ENCODE measurements at places on chromosomes 2 and 18.
A peak's percentile ranks its signal among the peaks of the same experiment; 100 is the strongest.

GRCh38 chr2:131036696-131037397 is 56.4 kb downstream of the FAM168B start:
- no peak for DNase-seq

DNA sequence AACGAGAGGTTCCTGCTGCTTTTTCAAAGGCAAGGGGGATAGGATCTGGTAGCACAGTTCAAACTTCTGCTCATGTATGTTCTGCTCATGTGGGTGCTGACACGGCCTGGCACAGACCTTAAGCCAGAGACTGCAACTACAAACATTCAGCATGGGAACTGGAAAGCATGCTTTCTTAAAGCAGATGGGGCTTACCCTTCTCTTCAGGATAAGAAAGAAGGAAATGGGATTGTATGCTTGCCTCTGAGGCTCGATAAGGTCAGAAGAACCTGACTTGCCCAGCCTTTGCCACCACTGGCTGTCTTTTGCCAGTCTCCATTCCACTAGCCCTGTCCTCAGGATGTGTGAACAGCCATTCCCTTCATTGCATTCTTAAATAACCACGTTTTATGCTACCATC is 10.7 kb downstream of the DOCK10 start:
- DNase-seq = no peak

- no peak for DNase-seq
Measured at GRCh38 chr2:32862269-32863055, 84.3 kb upstream of the LTBP1 start.

DNA sequence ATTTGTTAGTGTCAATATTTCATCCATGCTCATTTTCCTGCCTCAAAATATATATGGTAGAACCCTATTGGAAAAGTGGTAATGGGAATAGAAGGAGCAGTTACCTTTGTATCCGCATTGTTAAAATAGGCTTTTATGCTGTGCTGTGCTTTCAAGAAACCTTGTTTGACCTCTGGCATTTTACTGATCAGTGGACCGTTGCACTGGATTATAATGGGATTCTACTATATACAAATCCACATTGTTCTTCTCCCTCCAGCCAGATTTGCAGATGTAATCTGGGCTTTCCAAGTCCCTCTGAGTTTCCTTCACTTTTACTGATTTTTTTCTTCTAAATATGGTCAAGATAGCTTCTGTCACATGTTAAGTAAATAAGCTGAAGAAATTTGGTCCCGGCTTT is 23.3 kb upstream of the FAM237A start:
- no peak for DNase-seq

DNA sequence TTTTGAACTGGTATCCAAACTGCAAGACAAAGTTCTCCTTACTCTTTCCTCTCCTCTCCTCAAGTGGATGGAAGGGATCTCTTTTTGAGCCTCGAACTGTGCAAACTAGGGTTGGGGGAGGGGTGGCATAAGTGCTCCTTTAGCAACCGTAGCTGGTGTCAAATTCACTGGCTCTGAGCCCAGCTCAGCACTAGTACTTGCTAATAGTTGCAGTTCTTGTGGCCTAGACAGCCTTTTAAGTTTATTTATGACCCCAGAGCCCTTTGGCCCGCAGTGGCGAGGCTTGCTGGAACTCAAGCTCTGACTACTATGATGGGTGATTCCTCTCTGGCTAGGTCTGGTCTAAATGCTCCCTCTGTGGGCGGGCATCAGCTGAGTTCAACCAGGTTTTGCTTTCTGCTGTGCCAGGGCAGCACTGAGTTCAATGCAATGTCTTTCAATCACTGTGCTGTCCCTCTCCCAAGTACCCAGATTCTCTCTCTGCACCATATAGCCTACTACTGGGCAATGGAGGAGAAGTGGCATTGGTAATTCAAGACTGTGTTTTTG is 528.4 kb upstream of the SYT4 start:
- no peak for DNase-seq

- no peak for DNase-seq
Measured at GRCh38 chr18:41128545-41128944, 826.5 kb upstream of the PIK3C3 start.

DNA sequence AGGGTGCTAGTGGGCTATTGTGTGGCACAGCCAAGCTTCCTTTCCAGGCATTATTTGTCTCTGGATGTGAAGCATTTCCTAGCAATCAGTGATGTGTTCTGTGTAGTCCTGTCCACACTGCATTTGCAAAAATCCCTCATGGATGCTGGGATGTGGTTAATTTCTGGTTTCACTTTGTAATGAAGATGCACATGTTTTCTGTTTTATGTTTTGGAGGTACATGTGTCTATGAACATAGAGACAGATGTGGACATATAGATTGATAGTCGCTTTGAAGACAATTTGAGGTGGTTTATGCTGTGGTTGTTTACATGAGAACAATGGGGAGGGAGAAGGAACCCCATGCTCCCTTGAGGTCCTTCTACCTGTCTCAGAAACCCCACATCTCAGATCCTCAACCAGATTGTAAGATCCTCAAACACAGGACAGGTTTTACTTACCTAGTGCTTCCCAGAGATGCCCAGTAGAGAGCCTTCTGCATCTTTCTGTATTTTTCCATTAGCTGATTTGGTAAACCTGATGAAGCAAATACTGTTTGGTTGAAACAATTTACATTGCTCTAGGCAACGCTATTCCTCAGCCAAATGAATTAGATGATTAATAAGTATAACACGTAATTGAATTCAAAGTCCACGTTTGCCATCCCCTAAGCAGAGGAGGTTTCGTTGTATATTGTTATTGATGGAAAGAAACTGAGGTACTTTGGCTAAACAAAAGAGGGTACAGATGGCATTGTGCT is 204.4 kb downstream of the SPP2 start:
- DNase-seq = no peak

GRCh38 chr18:48066225-48066652 is 135.8 kb upstream of the SMAD2 start:
- no peak for DNase-seq

DNA sequence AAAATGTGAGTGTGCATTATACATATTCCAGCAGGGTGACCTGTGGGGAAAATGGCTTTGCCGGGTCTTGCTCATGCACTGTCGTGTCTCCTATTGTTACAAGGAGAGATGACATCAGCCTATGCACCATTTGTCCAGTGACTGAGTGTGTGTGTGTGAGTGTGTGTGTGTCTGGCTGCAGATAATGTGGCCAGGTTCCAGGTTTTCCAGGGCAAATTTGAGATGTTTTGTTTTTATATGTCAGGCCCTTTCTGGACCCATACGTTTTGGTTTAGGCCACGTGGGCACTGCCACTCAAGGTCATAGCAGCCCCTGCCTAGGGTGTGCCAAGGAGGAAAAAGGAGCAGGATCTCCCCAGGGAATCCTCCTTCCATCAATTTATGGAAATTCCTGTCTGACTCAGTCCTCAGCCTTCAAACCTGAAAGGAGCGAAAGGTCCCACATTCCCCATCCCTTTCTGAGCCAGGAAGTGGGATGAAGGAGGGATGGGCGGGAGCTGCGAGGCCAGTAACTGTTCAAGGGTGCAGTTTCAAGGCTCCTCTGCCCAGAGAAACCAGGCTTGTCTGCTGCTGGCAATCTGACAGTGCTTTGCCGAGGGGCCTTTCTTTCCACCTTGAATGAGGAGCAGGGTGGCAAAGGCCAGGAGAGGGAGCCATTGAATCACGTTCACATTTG is 93.0 kb upstream of the SMAD2 start:
- no peak for DNase-seq

DNA sequence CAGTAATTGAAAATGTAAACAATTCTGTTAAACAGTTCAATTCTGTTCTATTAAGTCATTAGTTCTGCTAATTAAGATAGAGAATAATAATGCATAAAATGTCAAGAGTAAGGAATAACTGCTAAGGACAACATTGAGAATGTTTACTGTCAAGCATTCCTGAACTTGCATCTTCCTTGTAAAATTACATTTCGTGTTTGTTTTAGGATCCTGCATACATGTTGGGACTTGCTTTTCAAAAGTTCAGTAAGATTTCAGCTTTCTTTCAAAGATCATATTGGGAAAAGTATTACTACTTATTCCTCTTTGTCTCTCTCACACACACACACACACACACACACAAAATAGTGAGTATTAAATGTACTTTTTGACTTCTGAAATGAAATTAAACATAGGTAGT is 20.5 kb downstream of the DYNC1I2 start:
- DNase-seq = no peak

GRCh38 chr2:26243470-26244308 is 743 bp downstream of the HADHA start:
- no peak for DNase-seq

GRCh38 chr2:8488001-8488738 is 193.7 kb upstream of the ID2 start:
- no peak for DNase-seq

DNA sequence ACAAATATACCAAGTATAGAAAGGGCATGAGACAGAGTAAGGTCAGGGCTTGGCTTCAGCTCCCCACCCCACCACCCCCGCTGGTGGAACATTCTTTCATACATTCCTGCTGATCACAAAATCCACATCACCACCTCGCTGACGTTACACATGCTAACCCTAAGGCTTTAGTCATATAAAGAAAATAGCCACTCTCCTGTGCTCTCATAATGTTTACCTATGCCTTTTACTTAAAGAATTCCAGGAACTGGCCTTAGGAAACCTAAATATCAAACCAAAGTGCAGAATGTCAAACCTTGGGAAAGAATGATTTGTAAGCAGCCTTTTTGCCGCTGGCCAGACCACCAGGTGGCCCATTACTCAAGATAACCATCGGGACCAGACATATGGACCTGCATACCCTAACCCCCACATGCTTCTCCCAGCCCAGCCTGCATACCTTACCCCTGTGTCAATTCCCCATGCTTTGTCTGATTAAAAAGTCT is 136.3 kb upstream of the SLC39A10 start:
- DNase-seq = peak; percentile 30

DNA sequence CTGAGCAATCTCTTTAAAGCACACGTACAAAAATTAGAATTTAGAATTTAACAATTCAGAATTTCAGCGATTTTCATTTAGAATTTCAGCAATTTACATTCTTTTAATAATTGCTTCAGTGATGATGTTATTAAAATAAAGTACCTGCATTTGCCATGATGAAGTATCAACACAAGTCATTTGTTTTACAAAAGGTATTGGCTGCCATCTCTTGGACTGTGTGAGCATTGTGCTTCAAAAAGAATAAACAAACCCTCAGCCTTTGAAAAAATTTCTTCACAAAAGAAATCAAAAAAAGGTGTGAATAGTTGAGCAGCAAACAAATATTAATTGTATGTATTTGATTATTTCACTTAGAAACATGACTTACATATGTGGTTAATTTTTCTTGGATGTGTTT is 27.1 kb upstream of the ZC3H15 start:
- DNase-seq = no peak

GRCh38 chr2:62348700-62349099 is 152.8 kb downstream of the B3GNT2 start:
- DNase-seq = no peak

- no peak for DNase-seq
Measured at GRCh38 chr18:55121397-55122170, 162.3 kb upstream of the CCDC68 start.

GRCh38 chr2:54639609-54640008 is 83.9 kb upstream of the EML6 start:
- no peak for DNase-seq

- no peak for DNase-seq
Measured at GRCh38 chr2:173644146-173644545, 289.5 kb downstream of the CDCA7 start.

DNA sequence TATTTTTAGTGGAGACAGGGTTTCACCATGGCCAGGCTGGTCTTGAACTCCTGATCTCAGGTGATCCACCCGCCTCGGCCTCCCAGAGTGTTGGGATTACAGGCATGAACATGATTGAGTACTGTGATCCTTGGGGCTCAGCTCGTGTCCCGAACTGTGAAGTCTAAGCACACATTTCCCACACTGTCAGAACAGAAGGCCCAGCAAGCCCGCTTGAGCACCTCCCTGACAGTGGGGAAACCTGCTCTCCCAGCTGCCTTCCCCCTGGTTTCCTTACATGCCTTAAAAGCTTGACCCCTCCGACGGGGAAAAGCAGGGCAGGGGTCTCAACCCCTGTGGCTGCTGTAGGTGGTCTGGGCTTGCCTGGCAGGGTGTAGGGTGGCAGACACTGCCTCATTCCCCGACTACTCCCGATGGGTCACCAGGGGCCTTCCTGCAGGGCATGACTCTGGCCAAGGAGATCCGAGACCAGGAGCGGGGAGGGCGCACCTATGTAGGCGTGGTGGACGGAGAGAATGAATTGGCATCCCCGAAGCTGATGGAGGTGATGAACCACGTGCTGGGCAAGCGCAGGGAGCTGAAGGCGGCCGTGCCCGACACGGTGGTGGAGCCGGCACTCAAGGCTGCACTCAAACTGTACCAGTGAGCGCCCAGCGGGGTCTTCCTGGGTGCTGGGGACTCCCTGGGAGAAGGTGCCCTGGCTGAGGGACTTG is 10.1 kb downstream of the VIL1 start:
- no peak for DNase-seq

DNA sequence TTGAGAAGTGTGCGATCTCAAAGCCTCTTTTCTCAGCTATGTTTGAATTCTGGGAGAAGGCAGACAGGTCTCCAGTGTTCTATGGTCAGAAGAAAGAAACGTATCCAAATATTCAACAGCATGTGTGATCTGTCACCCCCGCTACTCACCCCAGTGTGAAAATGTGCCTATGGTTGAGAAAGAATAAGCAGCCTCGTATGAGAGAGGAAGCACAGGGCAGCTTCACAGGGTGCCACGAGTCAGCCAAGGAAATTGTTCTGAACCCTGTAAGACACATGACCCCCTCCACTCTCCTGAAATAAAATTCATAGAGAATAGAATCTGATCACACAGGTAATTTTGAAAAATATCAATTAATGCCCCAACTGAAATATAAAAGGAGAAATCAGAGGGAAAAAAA is 8.0 kb upstream of the SF3B1 start:
- DNase-seq = no peak
